ENCODE measurements at places on chromosomes 1 and 21.
A peak's percentile ranks its signal among the peaks of the same experiment; 100 is the strongest.

DNA sequence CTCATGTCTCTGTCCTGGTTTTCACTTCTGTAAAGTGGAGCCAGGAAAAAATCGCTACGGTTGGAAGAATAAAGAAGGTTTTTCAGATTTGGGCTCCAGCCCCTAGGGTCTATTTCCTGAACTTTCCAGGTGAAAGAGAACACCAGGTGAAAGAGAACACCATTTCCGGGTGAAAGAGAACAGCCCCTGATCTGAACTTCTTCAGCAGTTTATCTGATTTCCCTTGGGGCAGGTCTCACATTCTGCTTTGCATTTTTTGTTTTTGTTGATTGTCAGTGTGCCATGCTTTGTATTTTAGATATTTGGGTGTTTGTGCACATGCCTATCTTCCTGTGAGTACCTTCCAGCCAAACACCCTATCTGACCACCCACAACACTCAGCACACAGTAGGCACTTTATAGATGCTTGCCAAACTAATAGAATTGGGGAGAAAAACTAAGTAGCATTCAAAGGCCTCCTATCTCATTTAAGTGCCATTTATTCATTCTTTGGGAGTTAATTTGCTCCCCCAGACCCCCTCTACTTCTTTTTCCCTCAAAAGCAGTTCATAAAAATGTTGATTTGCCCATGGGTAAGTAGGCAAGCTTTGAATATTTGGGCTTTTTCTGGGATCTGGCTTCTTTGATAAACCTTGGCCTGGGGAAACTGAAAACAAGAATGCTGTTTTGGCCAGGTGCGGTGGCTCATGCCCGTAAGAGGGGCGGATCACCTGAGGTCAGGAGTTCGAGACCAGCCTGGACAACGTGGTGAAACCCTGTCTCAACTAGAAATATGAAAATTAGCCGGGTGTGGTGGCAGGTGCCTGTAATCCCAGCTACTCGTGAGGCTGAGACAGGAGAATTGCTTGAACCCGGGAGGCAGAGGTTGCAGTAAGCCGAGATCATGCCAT is 2.2 kb downstream of the NAV1 start:
- DNase-seq = no peak
- H3K4me1 ChIP-seq = peaks cover 84% of the 10 kb centered on the region
- peaks cover 3% of the 10 kb centered on the region for H3K27me3 ChIP-seq
- H3K36me3 ChIP-seq = peaks cover 16% of the 10 kb centered on the region
- H3K27ac ChIP-seq = peak overlapping the region; percentile 92

DNA sequence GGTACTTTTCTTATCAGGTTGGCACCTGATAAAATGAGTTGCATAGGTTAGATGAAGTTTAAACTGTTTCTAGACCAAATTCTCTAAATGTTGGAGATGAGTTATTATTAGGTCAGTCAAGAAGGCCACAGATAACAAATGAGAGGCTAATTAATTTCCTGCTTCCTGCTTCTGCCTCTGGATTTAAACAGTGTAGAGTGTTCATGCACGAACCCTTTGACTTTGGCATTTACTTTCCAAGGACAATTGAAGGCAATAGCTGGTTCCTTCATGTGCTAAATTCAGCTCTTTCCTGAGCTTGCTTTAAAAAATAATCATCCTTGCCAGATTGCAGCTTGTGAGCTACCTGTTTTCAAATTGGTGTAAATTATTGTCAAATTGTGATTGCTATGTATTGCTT is 80.6 kb downstream of the RASAL2 start:
- peak overlapping the region; percentile 24 for H3K27ac ChIP-seq
- H3K36me3 ChIP-seq = no peaks in the 10 kb centered on the region
- DNase-seq = no peak
- H3K4me3 ChIP-seq = no peak overlapping the region
- peaks cover 51% of the 10 kb centered on the region for H3K4me1 ChIP-seq
- no peaks in the 10 kb centered on the region for H3K27me3 ChIP-seq

- DNase-seq = no peak
- H3K27me3 ChIP-seq = no peaks in the 10 kb centered on the region
- H3K27ac ChIP-seq = no peak overlapping the region
- no peaks in the 10 kb centered on the region for H3K36me3 ChIP-seq
- no peak overlapping the region for H3K4me3 ChIP-seq
Observed at GRCh38 chr1:106747232-106747631, 309.2 kb upstream of the PRMT6 start.

- H3K27ac ChIP-seq = peak overlapping the region; percentile 100
- H3K4me1 ChIP-seq = peaks cover 36% of the 10 kb centered on the region
- no peaks in the 10 kb centered on the region for H3K36me3 ChIP-seq
- DNase-seq = no peak
- H3K27me3 ChIP-seq = 0 out of 2 replicates have a peak, but pooled peaks cover 1% of the 10 kb centered on the region
Observed at GRCh38 chr21:46077674-46078101, 20.2 kb upstream of the COL6A2 start.

GRCh38 chr1:60959701-60960100 is 122.7 kb upstream of the NFIA start:
- no peak overlapping the region for H3K27ac ChIP-seq
- H3K4me1 ChIP-seq = peaks cover 12% of the 10 kb centered on the region
- H3K36me3 ChIP-seq = no peaks in the 10 kb centered on the region
- H3K27me3 ChIP-seq = no peaks in the 10 kb centered on the region
- no peak for DNase-seq

GRCh38 chr1:55131218-55131617 is 83.9 kb downstream of the USP24 start:
- H3K27me3 ChIP-seq = no peaks in the 10 kb centered on the region
- H3K4me3 ChIP-seq = no peak overlapping the region
- H3K4me1 ChIP-seq = peaks cover 53% of the 10 kb centered on the region

- peak overlapping the region; percentile 94 for H3K4me3 ChIP-seq
- peak overlapping the region; percentile 92 for H3K27ac ChIP-seq
- peak; percentile 47 for DNase-seq
- H3K27me3 ChIP-seq = peaks cover 9% of the 10 kb centered on the region
Observed at GRCh38 chr1:170664828-170665612, 1.1 kb downstream of the PRRX1 start.

GRCh38 chr1:2604156-2604843 is 17.7 kb downstream of the PRXL2B start:
- peaks cover 6% of the 10 kb centered on the region for H3K27me3 ChIP-seq
- H3K36me3 ChIP-seq = no peaks in the 10 kb centered on the region
- no peak overlapping the region for H3K27ac ChIP-seq
- H3K4me3 ChIP-seq = no peak overlapping the region

DNA sequence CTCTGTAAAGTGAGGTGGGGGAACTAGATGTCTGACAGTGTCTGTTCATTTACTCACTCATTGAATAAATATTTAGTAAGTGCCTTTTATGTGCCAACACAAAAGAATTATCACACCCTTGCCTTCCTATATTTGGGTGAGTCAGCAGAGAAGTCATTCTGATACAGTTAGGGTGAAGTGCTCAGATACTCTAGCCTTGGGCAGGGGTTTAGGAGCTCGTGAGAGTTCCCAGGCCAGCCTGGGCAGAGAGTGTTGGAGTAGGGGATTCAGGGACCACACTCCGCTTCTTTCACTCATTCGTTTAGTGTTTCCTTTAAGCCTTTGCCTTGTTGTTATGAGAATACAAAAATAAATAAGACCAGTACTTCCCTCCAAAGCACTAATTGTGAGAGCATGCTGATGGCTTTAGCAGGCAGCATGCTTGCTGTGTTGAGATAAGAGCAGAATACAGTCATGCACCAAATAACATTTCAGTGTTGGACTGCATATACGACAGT is 83.9 kb downstream of the DYRK1A start:
- peaks cover 10% of the 10 kb centered on the region for H3K36me3 ChIP-seq
- H3K27ac ChIP-seq = peak overlapping the region; percentile 84
- DNase-seq = peak; percentile 53

- peaks cover 5% of the 10 kb centered on the region for H3K4me1 ChIP-seq
- no peaks in the 10 kb centered on the region for H3K36me3 ChIP-seq
- no peak for DNase-seq
- H3K27ac ChIP-seq = no peak overlapping the region
- no peak overlapping the region for H3K4me3 ChIP-seq
Observed at GRCh38 chr1:220219136-220219442, 53.2 kb downstream of the RAB3GAP2 start.

- no peak overlapping the region for H3K4me3 ChIP-seq
- peaks cover 4% of the 10 kb centered on the region for H3K27me3 ChIP-seq
- no peaks in the 10 kb centered on the region for H3K36me3 ChIP-seq
- H3K27ac ChIP-seq = no peak overlapping the region
- DNase-seq = no peak
Observed at GRCh38 chr1:61130338-61131000, 48.1 kb downstream of the NFIA start.

DNA sequence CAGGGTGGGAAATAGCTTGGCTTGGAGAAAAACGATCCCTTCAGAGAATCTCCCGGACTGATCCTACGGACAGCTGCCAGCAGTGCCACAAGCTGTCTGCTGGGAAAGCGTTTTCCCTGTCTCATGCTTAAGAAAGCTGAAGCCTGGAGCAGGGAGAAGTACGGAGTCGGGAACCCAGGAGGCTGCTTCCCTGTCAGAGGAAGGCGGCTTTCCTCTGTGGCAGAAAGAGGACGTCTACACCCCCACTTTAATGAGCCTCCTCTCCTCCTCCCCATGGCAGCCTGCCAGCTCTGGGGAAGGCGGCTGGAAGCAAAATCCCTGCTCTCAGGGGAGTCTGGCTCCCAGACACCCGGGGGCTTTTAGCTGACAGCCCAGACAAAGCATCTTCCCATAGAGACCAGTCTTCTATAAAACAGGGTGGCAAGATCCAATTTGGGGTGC is 7.3 kb downstream of the KIF21B start:
- H3K4me1 ChIP-seq = peaks cover 7% of the 10 kb centered on the region
- no peak overlapping the region for H3K4me3 ChIP-seq
- no peak for DNase-seq
- H3K36me3 ChIP-seq = no peaks in the 10 kb centered on the region
- H3K27ac ChIP-seq = no peak overlapping the region

- peak overlapping the region; percentile 80 for H3K27ac ChIP-seq
- H3K36me3 ChIP-seq = peaks cover 4% of the 10 kb centered on the region
- DNase-seq = peak; percentile 81
- peaks cover 43% of the 10 kb centered on the region for H3K4me1 ChIP-seq
Observed at GRCh38 chr1:36327421-36328087, 4.1 kb upstream of the EVA1B start.

GRCh38 chr1:204477036-204477740 is 17.4 kb downstream of the PIK3C2B start:
- no peak for DNase-seq
- H3K4me1 ChIP-seq = peaks cover 7% of the 10 kb centered on the region
- peaks cover 23% of the 10 kb centered on the region for H3K27me3 ChIP-seq
- H3K36me3 ChIP-seq = no peaks in the 10 kb centered on the region
- H3K27ac ChIP-seq = no peak overlapping the region

DNA sequence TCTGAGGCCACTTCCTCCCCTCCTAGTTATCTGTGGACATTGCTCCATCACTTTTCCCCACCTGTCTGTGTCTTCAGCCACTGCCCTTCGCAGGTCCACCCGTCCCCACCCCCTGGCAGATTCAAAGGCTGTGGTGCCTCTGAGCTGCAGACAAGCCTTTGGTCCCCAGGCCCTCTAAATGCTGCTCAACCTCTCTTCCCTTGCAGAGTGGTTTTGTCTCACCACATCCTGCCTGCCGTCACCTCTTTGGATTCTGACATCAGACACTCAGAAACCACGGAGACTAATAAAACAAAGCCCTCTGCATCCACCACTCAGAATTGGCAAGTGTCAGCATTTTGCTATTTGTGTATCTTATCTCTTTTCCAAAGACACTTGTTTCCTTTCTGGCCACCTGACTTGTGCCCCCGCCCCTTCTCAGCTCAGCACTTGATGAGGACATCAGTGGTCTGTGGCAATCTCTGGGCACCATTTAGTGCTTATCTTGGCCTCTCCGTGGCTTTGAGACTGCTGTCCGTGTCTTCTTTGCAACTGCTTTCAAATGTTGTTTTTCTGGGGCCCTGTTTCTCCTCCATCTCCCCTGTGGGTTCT is 7.7 kb downstream of the CNIH3 start:
- peaks cover 66% of the 10 kb centered on the region for H3K36me3 ChIP-seq
- H3K27ac ChIP-seq = peak overlapping the region; percentile 97
- peak overlapping the region; percentile 72 for H3K4me3 ChIP-seq
- H3K4me1 ChIP-seq = peaks cover 89% of the 10 kb centered on the region

DNA sequence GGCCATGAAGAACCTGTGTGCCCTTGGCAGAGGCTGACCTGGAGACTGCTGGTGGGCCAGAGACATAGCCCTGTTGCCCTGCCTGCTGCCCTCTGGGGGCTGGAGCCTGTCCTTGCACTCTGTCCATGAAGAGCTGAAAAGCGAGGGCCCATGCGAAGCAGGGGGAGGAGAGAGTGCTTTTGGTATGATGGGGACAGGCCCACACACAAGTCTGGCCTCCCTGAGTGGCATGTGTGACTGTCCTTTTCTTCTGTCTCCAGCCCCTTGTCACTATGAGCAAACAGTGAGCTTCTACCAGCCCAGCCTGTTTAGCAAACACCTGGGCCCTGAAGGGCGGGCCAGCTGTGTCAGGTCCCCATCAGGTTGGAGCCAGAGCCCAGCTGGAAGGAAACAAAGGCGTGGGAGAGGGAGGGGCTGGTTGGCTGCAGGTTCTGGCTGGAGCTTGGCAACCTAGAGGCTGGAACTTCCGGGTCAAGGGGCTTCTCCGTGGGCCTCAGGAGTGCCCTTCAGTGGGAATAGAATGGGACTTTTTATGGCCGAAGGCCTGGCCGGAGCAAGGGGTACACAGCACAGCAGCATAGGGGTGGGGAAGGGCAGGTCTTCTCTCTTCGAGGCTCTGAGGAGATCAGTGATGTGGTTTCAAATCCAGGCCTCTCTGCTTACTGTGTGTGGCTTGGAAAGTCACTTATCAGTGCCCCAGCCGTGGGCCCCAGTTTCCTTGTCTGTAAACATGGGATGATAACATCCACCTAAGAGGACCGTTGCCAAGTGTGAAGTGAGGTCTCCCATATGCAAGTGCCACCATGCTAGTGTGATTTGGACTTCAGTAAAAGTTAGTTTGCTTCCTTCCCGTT is 14.3 kb downstream of the QSOX1 start:
- H3K27ac ChIP-seq = no peak overlapping the region
- H3K36me3 ChIP-seq = peaks cover 11% of the 10 kb centered on the region
- H3K4me1 ChIP-seq = peaks cover 29% of the 10 kb centered on the region
- no peak for DNase-seq

DNA sequence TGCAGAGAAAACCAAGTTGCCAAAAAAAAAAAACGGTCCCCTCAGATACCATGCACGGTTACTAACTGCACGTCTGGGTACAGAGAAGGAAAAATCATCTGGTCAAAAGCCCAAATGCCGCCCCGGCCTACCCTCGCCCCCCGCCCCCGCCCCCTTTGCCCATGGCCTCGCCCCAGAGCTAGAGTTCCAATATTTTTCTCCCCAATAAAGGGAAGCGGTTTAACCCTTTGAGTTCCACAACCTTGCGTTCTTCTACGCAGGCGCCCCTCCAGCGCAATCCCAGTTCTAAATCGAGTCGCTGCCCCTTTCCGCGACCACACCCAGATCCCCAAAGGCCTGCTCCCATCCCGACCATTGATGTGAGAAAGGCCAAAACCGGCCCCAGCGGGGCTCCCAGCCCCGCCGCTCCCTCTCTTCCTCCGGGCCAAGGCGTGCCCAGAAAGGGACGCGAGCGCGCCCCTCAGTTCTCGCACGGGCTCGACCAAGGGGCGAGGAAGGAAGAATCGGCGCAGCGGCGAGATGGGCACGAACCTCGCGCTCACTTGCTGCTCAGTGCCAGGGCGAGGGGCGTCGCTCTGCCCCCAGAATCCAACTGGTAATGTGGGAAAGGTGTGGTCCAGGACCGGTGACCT is 797 bp downstream of the WDR47 start:
- peak overlapping the region; percentile 79 for H3K27ac ChIP-seq
- H3K27me3 ChIP-seq = no peaks in the 10 kb centered on the region
- H3K36me3 ChIP-seq = no peaks in the 10 kb centered on the region
- DNase-seq = no peak
- peak overlapping the region; percentile 94 for H3K4me3 ChIP-seq

GRCh38 chr1:235050911-235051360 is 77.7 kb downstream of the TOMM20 start:
- H3K4me1 ChIP-seq = peaks cover 38% of the 10 kb centered on the region
- H3K4me3 ChIP-seq = no peak overlapping the region
- no peaks in the 10 kb centered on the region for H3K36me3 ChIP-seq
- H3K27ac ChIP-seq = no peak overlapping the region
- DNase-seq = no peak

Data from HFFc6 (cell line).